Motor neuron (in vitro differentiated cells): ENCODE measurements at places on chromosomes 6 and 20.

- ATAC-seq: peak; percentile 43
Observed at GRCh38 chr6:144989319-144990107, 704.4 kb downstream of the UTRN start.

- peak; percentile 12 for ATAC-seq
Observed at GRCh38 chr6:4451081-4451480, 315.7 kb upstream of the ECI2 start.

- no peak for ATAC-seq
Observed at GRCh38 chr6:2485116-2485515, 239.7 kb upstream of the GMDS start.

GRCh38 chr6:124479991-124480430 lies 482.2 kb upstream of the RNF217 start:
- ATAC-seq: no peak

GRCh38 chr20:33914919-33915318 lies 78.8 kb upstream of the RALY start:
- ATAC-seq: no peak

DNA sequence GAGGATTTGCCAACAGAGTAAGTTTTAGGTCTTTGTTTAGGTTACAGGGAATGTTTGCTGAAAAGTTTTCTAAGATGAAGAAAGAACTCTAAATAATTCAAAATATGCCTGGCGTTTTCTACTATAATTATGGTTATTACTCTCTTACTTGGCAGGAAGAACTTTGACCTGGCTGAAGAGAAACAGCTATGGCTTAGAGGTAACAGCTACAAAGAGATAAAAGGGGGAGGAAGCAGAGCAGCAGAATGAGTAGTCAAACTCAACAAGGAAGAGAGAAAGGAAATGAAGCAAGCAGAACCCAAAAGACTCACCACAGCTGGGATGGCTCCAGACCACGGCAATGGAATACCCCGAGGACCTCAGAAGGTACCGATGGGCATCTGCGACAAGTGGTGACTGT lies 95.6 kb downstream of the KIF16B start:
- no peak for ATAC-seq

- ATAC-seq: no peak
Observed at GRCh38 chr6:48280035-48280620, 169.1 kb upstream of the PTCHD4 start.

GRCh38 chr6:144797881-144798589 lies 512.9 kb downstream of the UTRN start:
- no peak for ATAC-seq
